Activated T-cell treated with anti-CD3 and anti-CD28 coated beads for 48 hours (primary cell): ENCODE measurements at places on chromosomes 1 and 21.

- no peak for DNase-seq
Observed at GRCh38 chr21:25359724-25360123, 247.6 kb downstream of the MRPL39 start.

DNA sequence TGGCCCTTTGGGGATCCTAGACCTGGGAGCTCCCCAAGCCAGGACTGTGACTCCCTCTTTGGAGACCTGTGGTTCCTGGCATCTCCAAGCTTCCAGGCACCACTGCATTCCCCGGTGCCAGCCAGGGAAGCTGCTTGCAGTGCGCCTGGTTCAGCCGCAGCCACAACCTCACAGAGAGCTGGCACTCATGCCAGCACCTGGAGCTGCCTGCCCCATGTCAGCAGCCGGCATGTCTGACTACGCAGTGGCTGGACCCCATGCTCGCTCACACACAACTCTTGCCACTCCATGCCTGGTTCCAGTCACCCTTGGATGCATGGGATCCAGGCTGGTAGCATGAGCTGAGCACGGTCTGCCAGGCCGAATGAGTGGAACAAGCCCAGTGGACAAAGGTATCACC lies 426.6 kb downstream of the LRRIQ3 start:
- DNase-seq, result no peak

DNA sequence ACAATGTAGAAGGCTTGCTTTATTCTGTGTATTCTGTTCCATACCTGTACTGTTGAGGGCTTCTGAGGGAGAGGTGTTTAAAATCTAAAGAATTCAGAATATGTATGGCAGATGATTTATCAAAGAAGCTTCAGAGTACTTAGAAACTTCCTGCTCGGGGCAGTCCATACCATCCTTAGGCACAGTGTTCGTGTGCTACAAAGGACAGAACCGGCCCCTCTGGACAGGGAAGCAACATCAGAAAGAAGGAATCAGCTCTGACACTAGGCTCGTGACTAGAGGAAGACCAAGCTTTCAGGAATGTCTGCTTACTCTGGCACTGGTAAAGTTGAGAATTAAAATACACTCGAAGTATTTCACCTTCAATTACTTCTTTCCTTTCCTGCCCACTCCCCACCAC lies 14.1 kb downstream of the SELP start:
- no peak for DNase-seq

GRCh38 chr1:181131255-181131941 lies 42.9 kb downstream of the IER5 start:
- no peak for DNase-seq

DNA sequence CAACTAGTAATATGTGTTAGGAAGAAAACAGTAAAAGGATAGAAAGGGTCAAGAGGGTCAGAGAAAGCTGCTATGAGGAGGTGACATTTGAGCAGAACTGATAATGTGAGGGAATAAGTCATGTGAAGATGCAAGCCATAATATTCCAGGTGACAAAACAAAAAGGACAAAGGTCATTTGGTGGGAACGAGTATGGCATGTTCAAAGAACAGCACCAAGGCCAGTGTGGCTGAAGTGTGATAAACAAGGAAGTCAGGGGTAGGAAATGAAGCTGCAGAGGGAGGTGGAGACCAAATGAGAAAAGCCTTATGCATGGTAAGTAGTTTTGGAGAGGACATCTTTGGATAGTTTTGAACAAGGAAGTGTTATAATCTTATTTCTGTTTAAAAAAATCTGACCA lies 46.7 kb downstream of the LPGAT1 start:
- no peak for DNase-seq

DNA sequence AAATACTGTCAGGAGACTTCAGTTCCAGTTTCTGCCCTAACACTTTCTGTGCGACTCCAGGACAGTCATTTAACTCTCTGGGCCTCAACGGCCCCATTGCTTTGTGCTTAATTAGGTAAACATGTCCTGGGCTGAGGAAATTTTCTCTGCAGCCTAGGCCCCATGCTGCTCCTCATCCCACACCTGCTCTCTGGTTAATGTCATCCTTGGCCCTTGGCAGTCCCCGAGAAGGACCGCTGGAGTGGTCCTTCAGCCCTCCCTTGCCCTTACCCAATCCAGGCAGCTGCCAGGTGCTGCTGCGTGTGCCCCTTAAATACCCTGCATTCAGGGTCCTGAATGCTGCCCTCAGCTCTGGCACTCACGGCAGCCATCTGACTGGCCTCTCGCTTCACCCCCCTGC lies 18.7 kb downstream of the UBL4B start:
- DNase-seq, result no peak

DNA sequence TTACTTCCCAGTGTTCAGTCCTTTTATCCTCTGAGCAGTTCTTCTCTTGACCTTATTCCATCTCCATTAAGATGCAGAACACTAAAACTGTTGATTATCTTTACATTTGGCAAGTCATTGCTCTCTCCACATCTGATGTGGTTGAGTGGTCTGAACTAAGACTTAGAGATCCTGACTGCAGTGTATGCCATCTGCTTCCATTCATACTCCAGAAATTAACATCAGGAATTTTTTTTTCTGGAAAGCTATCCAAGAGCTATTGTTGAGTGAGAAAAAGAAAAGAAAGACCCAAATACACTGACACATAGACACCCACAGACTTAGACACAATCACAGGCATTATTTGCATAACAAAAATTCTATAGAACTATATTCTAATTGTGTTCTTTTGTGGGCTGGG lies 3.7 kb upstream of the TRIM62 start:
- no peak for DNase-seq

GRCh38 chr1:108747898-108748297 lies 1.4 kb downstream of the STXBP3 start:
- DNase-seq, result no peak

- DNase-seq, result no peak
Observed at GRCh38 chr1:202888221-202888530, 773 bp downstream of the RABIF start.

DNA sequence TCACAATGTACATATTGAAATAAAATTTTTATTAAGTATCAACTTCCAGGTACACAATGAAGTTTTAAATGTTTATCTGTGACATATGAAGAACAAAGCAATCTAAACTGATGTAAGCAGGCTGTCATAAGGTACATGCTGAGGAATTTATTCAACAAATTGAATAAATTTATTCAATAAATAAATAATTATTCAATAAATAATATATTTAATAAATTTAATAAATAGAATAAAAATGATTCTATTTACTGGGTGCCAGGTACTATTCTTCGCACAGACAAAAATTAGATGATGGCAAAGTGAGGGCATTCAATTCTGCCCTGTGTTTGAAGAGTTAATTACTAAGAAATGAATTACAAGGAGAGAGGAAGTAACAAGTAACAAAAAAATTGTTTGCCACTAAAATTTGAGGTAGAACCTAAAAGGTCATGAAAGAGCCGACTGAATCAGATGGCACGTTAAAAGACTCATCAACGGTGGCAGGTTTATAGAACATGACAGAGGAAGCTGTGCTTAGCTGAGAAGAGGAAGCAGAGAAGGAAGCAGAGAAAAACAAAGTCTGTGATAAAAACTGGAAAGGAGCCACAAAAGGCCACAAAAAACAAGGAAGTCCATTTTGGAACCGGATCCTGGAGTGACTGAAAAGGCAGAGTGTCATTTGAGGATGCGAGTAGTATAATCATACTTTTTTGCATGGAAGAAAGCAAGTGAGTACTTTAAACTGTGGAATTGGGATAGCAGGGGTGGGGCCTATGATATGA lies 2.2 kb upstream of the USP24 start:
- no peak for DNase-seq

DNA sequence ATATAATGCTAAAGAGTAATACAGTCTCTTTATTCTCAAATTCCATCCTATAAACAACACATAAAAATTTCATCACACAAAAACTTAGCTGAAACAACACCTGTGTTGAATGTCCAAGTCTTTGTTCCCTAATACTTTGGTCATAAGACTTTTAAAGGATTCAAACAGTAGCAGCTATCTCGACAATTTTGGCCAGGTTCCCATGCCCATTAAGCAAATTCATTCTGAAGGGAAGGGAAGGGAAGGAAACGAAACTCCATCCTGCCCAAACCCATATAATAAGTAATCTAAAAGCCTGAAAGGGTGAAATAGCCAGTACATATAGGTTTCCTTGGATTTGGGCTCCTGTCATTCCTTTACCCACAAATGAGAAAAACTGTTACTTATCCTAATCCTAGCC lies 7.5 kb downstream of the IVNS1ABP start:
- no peak for DNase-seq

DNA sequence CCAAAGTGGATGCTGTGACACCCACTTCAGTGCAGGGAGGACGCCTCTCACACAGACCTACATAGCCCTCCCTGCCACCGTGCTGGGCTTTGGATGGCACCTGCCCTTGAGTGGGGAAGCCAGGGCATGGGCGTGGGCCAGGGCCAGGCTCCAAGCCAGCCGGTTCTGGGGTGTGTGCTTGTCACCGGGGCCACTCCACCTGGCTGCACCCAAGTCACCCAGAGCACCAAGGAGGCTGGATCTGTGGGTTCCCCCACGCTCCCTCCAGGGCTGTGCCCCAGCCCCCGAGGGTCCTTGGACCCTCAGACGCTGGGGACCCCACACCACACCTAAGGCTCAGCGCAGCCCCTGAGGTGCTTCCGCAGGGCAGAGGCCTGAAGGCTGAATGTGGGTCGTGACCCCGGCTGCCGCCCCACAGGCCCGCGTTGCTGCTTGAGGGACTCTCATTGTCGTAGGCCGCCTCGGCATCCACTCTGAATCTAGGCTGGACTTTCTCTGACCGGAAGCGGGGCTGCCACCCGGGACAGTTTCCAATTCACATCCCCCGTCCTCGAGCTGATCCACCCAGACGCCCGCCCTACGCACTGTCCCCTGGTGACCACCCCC lies 1.5 kb downstream of the MXRA8 start:
- DNase-seq, result no peak

GRCh38 chr1:70003211-70003908 lies 202.0 kb downstream of the LRRC40 start:
- no peak for DNase-seq

DNA sequence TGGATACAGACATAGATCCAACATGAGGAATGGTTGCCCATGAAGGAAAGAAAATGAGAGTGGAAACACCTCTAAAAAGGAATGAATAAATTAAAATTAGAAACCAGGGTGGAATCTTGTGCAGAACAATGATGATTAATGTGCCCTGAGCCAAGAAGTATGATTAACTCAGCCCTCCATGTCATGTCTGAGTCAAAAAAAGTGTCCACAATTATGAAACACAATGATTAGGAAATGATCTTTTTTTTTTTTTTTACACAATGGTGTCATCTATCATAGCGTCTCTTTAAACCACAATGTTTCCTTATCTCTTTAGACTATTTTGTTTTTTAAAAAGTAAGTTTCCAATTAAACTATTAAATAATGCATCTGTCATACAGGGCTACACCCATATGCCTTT lies 78.9 kb upstream of the RAB4A start:
- no peak for DNase-seq
